Stimulated activated CD8-positive, alpha-beta memory T cell treated with anti-CD3 and anti-CD28 coated beads, Interleukin-12 subunit alpha, Interleukin-12 subunit beta, amount 100 ng/mL, for 1 hour (primary cell): ENCODE measurements at places on chromosomes 5 and 9.

DNA sequence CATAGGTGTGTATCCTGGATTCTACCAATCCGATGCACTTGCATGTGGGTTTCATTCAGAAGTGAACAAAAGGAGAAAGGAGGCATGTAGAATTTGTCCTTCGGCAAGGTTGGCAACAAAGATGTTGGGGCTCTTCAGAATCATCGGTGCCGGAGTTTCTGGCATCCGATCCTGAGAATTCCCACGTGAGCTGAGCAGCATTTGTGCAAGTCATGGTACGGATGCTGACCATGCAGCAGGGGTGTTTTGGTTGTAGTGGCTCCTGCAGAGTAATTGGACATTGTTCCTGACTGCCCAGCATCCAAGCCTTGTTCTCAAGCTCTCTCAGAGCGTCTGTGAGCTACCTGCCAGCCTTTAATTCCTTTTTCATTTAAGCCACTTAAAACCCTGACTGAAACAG, 19.0 kb upstream of the POC5 start:
- no peak for DNase-seq

DNA sequence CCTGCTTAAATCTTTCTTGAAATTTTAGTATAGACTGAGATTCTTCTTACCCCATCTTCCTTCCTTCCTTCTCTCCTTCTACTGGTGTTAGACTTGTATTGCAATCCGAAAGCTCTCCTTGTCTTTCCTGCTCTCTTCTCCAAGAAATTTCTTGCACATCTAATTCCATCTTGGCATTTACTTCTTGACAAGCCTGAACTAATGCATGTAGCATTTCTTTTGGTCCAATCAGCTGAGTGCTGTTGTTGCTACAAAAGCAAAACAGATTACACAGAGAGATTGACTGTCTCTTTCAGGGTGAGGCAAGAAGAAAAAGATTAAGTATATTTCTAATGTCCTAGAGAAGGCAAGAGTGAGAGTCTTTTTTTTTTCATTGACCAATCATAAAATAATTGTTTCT, 51.6 kb upstream of the MAP1B start:
- DNase-seq = no peak

DNA sequence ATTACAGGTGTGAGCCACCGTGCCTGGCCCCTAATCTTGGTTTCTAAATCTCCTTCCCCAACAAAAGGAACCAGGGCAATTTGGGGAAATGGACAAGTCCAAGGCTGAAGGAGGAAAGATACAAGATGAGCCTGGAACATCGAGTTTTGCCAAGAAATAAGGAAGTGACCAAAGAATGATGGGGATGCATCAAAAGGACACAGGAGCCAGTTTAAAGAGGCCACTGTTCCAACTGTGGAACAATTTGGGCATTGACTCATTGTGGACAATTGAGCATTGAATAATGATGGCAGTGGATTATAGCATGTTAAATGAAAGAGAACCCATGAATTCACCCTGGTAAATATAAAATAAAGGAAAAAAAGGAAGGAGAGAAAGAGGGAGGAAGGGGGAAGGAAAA, 47.5 kb downstream of the DUSP1 start:
- no peak for DNase-seq

GRCh38 chr9:94645901-94646300, 6.6 kb upstream of the FBP1 start:
- no peak for DNase-seq

DNA sequence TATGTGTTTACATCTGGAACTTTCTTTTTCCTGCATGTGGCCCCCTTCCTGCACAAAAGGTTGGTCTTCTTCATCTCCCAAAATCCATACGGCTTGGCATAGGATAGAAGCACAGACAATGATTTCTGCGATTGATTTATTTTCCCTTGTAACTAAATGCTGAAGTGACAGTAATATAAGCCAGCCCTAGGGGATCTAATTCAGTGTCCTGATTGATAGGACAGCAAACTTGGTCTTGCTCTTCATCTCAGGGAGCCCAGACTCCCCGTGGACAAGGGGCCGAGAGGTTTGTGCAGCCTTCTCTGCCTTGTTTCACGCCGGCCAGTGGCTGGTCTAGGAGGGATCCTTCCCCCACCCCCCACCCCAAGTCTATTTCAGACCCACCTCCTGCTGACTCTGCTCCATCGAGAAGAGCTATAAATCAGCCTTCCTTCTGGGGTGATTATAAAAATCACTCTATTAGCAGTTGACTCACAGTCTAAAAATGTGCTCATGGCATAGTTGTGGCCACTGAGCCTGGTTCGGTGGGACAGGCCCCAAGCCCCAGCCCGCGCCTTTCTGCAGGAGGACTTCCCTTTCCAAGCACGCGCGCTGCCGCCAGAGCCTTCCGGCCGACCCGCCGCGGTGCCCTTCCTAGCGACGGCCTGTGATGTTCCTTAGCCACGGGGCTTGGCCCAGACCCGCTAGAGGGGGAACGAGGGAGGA, 89.8 kb upstream of the COL5A1 start:
- no peak for DNase-seq

DNA sequence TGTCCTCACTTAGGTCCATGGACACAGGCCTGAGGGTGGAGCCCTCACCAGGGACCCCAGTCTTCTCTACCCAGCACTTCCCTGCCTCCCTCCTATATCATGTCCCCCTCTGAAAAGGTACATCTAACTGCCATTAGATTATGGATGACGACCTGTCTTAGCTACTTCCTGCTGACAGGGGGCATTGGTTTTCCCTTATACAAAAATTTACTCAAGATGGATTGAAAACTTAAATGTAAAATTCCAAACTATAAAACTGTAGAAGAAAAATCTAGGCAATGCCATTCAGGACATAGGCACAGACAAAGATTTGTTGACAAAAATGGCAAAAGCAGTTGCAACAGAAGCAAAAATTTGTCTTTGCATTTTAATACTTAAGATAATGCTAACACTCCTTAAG, 623.2 kb upstream of the FAM174A start:
- no peak for DNase-seq

DNA sequence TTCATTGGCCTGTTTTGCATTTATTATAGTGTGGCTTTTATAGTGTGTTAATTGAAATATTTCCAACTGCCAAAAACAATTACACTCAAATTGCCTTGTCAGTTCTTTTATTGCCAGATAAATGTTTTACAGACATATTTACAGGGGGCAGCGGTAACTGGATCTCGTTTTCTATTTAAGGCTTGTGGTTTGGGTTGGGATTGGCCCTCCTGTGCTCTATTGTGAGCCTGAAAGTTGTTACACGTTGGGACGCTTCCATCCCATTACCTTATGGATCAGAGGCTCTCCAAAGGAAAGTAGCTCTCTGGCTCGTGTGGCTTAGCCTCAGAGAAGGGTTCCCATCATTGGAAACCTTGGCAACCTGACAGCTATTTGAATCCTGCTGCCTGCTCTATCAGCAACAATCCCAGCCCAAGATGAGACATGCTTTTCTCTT, 20.8 kb downstream of the DNAI1 start:
- no peak for DNase-seq

- no peak for DNase-seq
Observed at GRCh38 chr5:94217216-94217615, 401.2 kb downstream of the KIAA0825 start.

DNA sequence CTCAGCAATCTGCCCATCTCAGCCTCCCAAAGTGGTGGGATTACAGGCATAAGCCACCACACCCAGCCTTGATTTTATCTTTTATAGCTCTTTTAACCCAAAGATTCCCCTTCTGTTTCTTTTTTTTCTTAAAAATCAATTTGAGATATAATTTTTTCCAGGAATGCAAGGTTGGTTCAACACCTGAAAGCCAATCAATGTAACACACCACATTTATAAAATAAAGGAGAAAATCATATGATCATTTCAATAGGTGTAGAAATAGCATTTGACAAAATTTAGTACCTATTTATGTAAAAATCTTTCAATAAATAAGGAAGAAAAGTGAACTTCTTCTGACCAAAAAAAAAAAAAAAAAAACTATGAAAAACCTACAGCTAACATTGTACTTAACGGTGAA, 3.7 kb upstream of the ASS1 start:
- DNase-seq = no peak

DNA sequence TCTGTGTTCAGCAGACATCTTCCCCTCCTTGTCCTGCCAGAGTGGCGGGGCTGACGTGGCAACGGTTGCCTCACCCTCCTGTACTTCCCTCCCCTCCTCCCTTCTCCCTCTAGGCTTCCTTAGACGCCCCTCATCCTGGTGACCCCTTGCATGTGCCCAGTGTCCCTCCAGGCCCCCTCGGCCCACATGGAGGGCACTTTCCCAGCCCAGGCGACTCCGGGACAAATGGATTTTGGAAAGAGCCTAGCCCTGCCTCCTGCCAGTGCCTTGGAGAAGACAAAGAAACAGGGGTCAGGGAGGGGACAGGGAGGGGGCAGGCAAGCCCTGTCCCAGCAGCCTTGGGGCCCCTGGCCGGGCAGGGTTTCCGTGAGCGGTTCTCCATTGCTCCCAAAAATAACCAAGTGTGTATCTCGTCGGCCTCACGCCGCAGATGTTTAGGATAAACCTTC, 38.3 kb upstream of the NEURL1B start:
- no peak for DNase-seq

DNA sequence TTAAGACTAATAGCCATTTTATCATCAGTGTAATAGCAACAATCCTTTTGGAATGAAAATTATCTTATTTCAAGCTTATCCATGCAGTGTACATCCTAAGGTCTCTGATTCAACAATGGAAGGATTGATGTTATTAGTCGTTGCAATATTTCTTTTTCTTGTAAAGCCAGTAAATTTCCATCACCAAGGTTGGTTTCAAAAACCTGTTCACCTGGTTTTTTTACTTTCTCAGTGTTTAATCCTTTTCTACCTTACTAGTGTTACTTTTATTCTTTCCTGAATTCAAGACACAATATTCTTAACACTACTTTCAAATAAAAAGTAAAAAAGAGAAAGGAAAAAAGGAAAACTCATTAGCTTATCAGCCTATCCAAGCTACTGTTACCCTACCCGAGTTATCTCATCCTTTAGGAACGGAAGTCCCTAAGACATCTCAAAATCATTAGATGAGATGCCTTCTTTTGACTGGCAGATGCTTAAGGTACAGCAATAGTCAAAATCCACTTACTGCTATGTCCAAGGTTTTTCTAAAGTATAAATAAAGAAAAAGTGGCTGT, 5.4 kb downstream of the ZFR start:
- no peak for DNase-seq

DNA sequence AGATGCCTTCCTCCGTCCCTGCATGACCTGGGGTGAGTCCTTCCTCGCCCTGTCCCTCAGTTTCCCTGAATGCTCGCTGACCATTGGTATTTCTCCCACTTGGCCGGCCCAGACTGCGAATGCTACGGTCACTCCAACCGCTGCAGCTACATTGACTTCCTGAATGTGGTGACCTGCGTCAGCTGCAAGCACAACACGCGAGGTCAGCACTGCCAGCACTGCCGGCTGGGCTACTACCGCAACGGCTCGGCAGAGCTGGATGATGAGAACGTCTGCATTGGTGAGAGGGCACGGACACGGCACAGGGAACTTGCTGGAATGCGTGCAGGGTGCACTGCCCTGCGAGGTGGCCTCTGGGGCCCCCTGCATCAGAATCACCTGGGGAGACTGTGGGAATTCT, 77.1 kb downstream of the NTNG2 start:
- DNase-seq = no peak
